CD4-positive, alpha-beta T cell (primary cell): ENCODE measurements at places on chromosomes 16 and 17.

DNA sequence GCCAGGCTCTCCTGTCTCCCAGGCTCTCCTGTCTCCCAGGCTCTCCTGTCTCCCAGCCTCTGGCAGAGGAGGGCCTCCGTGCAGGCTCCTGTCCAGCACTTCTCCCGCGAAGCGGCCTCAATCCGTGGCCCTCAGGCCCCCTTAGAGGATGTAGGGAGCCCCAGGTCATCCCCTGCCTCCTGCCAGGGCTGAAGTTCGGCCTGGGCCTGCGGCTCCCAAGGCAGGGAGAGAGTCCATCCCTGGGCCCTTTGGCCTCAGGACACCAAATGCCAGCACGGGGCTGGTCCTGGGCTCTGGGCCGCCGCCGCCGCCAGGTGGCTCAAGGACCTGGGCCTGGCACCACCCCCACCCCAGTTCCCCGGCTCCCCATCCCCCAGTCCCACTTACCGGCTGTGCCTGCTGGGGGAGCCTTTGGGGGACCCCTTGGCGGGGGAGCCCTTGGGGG is 370 bp downstream of the EVPL start:
- no peak overlapping the region for H3K4me3 ChIP-seq
- H3K27me3 ChIP-seq = no peaks in the 10 kb centered on the region
- no peak for DNase-seq
- no peak overlapping the region for H3K27ac ChIP-seq
- no peaks in the 10 kb centered on the region for H3K36me3 ChIP-seq

- no peak overlapping the region for H3K4me3 ChIP-seq
- H3K4me1 ChIP-seq = no peaks in the 10 kb centered on the region
- no peaks in the 10 kb centered on the region for H3K27me3 ChIP-seq
Measured at GRCh38 chr16:60206516-60206915, 1472.4 kb upstream of the GOT2 start.

DNA sequence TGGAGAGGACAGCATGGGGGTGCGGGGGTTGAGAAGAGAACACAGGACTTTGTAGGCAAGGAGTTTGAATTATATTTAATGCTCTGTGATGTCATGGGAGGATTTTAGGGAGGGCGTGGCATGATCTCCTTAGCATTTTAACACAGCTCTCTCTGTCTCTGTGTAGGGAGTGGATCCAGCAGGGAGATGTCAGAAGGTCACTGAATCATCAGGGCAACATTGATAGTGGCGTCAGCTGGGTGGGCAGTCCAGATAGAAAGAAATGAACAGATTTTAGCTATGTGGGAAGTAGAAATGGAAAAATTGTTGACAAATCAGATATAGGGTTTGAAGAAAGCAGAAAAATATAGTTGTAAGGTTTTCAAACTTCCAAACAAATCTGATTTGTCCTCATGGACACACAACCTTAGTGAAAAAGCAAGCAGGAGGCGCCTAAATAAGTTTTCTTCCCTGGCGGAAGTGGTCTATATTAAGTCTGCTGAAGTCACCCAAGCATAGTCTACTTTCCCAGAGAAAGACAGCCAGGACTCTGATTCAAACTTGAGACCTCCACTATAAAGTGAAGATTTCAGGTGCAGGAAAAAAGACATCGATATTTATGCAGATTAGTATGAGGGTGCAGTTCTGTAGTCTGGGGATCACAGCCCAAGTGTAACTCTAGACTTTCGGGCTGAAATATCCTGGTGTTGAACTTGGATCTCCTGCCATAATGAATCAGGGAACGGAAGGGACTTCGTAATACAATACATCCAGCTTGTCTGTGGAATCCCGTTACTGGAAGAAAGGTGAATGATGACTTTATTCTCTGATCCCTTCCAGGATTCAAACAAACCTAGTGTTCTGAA is 10.1 kb upstream of the PCTP start:
- H3K27me3 ChIP-seq = peaks cover 10% of the 10 kb centered on the region
- H3K27ac ChIP-seq = no peak overlapping the region
- no peak overlapping the region for H3K4me3 ChIP-seq
- H3K36me3 ChIP-seq = no peaks in the 10 kb centered on the region

DNA sequence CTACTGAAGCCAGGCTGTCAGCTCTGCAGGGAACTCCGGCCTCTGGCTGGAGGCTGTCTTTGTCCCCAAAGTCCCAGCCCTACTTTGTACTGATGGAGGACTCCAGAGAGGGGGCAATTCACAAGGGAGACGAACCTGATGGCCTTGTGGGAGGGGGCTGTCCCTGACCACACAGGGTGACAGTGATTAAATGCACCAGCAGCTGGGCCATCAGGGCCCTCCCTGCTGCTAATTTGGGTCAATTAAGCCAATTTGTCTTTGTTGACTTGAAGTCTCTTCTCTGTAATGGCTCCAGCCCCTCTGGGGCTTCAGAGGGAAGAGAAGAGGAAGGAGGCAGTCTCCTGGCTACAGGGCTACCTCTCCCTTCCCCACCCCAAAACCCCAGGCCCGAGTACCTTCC is 22.0 kb downstream of the TMEM132E start:
- no peak for DNase-seq
- H3K27ac ChIP-seq = no peak overlapping the region
- H3K27me3 ChIP-seq = peaks cover 8% of the 10 kb centered on the region
- no peaks in the 10 kb centered on the region for H3K4me1 ChIP-seq
- no peaks in the 10 kb centered on the region for H3K36me3 ChIP-seq

DNA sequence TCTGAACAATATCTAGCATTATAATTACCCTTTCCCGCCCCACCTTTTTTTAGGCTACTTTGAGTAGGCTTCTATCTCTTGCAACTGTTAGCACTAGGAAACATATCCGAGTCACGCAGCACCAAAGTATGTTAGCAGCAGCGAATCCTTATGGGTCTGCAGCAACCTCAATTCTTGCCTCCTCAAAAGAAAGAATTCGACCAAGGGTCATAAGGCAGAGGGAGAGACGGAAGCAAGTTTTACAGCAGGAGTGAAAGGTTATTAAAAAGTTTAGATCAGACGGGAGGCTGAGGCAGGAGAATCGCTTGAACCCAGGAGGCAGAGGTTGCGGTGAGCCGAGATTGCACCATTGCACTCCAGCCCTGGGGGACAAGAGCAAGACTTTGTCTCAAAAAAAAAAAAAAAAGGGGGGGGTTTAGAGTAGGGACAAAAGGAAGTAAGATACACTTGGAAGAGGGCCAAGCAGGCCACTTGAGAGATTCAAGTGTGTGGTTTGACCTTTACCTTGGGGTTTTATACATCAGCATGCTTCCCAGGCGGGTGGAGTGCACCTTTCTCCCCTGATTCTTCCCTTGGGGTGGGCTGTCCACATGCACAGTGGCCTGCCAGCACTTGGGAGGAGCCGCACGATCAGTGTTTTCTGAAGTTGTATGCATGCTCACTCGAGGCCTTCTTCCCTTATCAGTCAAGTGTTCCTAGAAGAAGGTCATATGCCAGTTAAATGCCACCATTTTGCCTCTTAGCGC is 67.7 kb downstream of the HLF start:
- peaks cover 3% of the 10 kb centered on the region for H3K4me1 ChIP-seq
- H3K27me3 ChIP-seq = no peaks in the 10 kb centered on the region
- H3K27ac ChIP-seq = no peak overlapping the region
- no peak overlapping the region for H3K4me3 ChIP-seq
- DNase-seq = no peak

DNA sequence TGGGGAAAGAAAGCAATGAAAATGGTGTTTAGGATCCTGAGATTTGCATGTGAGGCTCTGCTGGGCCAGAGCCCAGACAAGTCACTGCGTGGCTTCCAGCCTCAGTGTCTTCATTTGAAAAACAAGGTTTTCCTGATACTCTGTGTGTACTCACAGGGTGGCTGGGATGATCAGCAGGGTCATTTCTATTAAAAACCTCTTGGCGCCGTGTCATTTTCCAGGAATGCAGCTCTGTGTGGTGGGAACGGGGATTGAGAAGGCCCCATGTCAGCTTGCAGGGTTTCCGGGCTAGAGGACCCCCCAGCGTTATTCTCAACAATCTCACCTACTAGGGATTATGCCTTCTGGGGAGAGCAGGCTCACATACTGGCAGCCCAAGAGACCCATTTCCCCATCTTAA is 73.5 kb downstream of the FOXL1 start:
- H3K27ac ChIP-seq = no peak overlapping the region
- no peak overlapping the region for H3K4me3 ChIP-seq
- no peak for DNase-seq
- no peaks in the 10 kb centered on the region for H3K27me3 ChIP-seq
- no peaks in the 10 kb centered on the region for H3K36me3 ChIP-seq

DNA sequence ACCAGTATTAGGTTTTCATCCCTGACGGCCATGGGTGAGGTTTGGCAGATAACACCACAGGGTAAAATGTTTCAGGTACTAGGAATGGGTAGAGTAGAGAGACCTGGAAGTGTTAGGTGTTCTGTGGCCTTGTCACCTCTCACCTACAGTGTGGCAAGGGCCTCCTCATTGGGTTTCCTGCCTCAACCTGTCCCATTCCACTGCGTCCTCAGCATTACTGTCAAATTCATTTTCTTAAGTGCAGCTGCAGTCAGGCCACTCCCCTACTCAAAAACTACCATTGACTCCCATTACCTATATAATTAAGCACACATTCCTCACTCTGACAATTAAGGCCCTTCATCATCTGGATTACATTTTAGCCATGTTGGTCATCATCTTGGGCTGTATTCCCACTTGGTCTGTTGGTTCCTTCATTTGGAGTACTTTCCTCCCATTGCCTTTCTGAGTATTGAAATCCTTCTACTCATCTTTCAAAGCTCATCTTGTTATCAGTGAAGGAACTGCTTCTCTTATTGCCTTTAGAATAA is 64.5 kb downstream of the NUP88 start:
- H3K27me3 ChIP-seq = no peaks in the 10 kb centered on the region
- peaks cover 86% of the 10 kb centered on the region for H3K36me3 ChIP-seq
- H3K4me1 ChIP-seq = no peaks in the 10 kb centered on the region
- H3K4me3 ChIP-seq = no peak overlapping the region

GRCh38 chr16:67397812-67398545 is 4.7 kb upstream of the TPPP3 start:
- peaks cover 37% of the 10 kb centered on the region for H3K27me3 ChIP-seq
- DNase-seq = no peak
- no peak overlapping the region for H3K4me3 ChIP-seq
- H3K27ac ChIP-seq = no peak overlapping the region
- H3K36me3 ChIP-seq = no peaks in the 10 kb centered on the region

GRCh38 chr17:63929860-63930766 is 2.0 kb downstream of the CD79B start:
- H3K36me3 ChIP-seq = peaks cover 25% of the 10 kb centered on the region
- no peak for DNase-seq
- no peaks in the 10 kb centered on the region for H3K27me3 ChIP-seq
- H3K27ac ChIP-seq = peak overlapping the region; percentile 63
- peaks cover 33% of the 10 kb centered on the region for H3K4me1 ChIP-seq
- H3K4me3 ChIP-seq = no peak overlapping the region

DNA sequence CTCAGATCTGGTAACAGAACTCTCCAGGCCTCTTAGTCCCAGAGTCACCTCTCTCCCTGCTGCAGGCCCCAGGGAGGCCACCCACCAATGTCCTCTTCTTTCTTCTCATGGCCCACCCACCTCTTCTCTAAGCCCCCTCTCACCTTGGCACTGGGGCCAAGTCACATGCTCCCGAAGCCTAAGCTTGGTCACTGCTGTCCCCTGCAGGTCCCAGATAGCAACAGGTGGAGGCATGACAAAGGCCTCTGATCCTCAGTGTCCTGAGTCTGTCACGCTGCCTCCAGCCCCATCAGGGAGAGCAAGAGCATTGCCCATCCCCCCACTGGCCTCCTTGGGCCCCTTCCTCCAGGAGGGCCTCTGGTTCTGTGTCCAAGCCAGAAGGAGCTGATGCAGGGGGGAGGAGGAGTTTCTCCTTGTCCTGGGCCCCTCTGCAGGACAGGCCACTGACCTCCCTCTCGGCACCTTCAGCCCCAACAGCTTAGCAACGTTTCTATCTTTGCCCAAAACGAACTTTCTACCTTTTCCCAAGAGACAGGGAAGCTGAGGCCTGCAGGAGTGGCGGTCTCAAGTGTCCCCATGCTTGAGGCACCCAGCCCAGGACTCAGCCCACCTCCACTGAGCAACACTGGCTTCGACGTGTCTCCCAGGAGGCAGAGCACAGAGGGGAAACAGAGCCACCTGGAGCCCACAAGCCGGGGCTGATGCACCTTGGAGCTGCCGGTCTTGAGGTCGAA is 8.6 kb downstream of the P2RX1 start:
- H3K27ac ChIP-seq = no peak overlapping the region
- H3K4me3 ChIP-seq = no peak overlapping the region
- no peaks in the 10 kb centered on the region for H3K27me3 ChIP-seq
- H3K36me3 ChIP-seq = no peaks in the 10 kb centered on the region

- no peak overlapping the region for H3K4me3 ChIP-seq
- no peaks in the 10 kb centered on the region for H3K4me1 ChIP-seq
- H3K27me3 ChIP-seq = peaks cover 26% of the 10 kb centered on the region
- no peak overlapping the region for H3K27ac ChIP-seq
Measured at GRCh38 chr16:22665803-22666202, 148.2 kb upstream of the HS3ST2 start.

GRCh38 chr16:57736419-57737351 is 1.1 kb downstream of the KATNB1 start:
- H3K4me1 ChIP-seq = peaks cover 29% of the 10 kb centered on the region
- H3K36me3 ChIP-seq = peaks cover 1% of the 10 kb centered on the region
- peak overlapping the region; percentile 59 for H3K27ac ChIP-seq
- no peak for DNase-seq

GRCh38 chr16:65489531-65490023 is 367.7 kb upstream of the CDH11 start:
- H3K4me3 ChIP-seq = no peak overlapping the region
- H3K27me3 ChIP-seq = no peaks in the 10 kb centered on the region

DNA sequence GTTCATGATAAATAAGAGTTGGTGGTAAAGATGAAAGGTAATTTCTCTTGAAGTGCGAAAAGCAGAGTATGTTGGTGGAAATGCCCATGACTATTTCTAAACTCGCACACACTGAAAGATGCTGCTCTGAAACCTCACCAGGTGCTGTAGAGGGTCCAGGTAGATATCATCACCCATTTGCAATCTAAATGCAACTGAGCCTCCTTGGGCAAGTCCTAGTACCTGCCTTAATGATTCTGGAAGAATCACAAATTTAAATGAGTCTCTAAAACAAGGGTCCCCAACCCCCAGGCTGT is 5.9 kb upstream of the MMD start:
- peaks cover 3% of the 10 kb centered on the region for H3K4me1 ChIP-seq
- DNase-seq = no peak
- H3K27me3 ChIP-seq = peaks cover 6% of the 10 kb centered on the region

DNA sequence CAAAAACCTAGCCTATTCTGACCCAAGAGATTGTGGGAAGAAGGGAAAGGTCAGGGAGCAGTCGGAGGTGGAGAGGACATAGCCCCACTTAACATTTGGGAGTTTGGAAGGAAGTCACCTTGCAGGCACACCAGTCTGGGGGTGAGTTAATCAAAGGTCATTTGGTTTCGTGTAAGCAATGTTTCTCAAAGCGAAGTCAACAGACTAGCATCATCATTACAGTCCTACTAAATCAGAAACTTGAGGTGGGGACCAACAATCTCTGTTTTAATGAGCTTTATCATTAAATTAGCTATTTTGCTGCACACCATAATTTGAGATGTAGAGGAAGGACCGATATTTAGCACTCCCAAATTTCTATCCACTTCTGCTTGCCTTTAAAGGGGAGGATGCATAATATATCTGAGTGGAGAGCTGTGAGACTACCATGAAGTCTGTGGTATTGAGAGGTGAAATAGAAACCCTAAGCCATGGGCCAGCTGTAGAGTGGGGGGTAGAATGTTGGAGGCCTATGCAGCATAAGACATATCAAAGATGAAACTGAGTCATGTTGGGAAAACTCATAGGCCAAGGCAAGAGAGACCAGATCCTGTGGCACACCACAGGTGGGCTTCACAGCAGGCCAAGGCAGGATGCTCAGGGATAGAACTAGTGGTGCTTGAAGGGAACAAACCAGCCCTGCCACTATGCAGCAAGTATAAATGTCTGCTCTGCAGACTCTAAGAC is 141.7 kb upstream of the ANKFN1 start:
- no peak overlapping the region for H3K4me3 ChIP-seq
- DNase-seq = no peak
- H3K4me1 ChIP-seq = peaks cover 2% of the 10 kb centered on the region
- H3K27me3 ChIP-seq = no peaks in the 10 kb centered on the region
- H3K36me3 ChIP-seq = no peaks in the 10 kb centered on the region
- no peak overlapping the region for H3K27ac ChIP-seq
